ENCODE measurements at places on chromosomes 16 and 17.

- no peak for DNase-seq
Measured at GRCh38 chr16:29975811-29976511, 2.3 kb downstream of the TAOK2 start.

GRCh38 chr16:58658796-58659211, 25.8 kb downstream of the SLC38A7 start:
- DNase-seq: no peak

GRCh38 chr16:57735755-57736418, at the start of gene KATNB1:
Gene KATNB1 (plus strand): TSS chr16:57735770. CDS start chr16:57737244, 1,474 bp downstream.
- DNase-seq: no peak

GRCh38 chr16:984121-984694, 2.6 kb downstream of the SOX8 start:
- DNase-seq: no peak

DNA sequence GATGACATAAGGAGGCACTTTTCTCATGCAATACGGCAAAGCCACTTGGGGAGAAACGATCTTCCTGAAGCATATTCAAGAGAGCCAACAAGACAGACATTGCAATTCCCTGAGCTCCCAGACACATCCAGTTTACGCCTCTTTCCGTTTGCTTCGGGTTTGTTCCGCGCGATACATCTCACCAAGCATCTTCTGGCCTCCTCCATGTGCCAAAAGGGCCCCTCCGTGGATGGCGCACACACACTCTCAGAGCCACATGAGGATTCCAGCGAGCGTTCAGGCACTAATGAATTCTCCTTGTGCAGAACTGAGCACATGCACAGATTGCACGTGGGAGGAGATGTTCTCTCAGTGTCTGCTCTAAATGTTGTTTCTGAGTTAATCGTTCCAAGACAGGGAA, 146.7 kb upstream of the SHISA6 start:
- DNase-seq: no peak

Data from activated CD4-positive, CD25-positive, alpha-beta regulatory T cell (primary cell).